Calu3 (cell line): ENCODE measurements at places on chromosomes 5 and 9. TPM values are rescaled to one million over a fixed set of nuclear protein-coding genes. Genes with fewer than 3 reads are reported as not detected.

Gene IL3
- total RNA-seq = not detected in 2 replicates

- peak; percentile 13 for DNase-seq
- no peaks in the 10 kb centered on the region for H3K4me1 ChIP-seq
- H3K36me3 ChIP-seq = no peaks in the 10 kb centered on the region
- H3K4me3 ChIP-seq = no peak overlapping the region
- no peaks in the 10 kb centered on the region for H3K27me3 ChIP-seq
These were observed 55.8 kb downstream of the PHAX start for GRCh38 chr5:126656401-126657007.

- peaks cover 78% of the 10 kb centered on the region for H3K27me3 ChIP-seq
- H3K27ac ChIP-seq = no peak overlapping the region
- DNase-seq = no peak
- H3K36me3 ChIP-seq = no peaks in the 10 kb centered on the region
- no peaks in the 10 kb centered on the region for H3K4me1 ChIP-seq
These were observed 184.7 kb upstream of the PPP1R26 start for GRCh38 chr9:135294836-135295235.

Gene SOHLH1
- not detected in 2 replicates for total RNA-seq

- H3K36me3 ChIP-seq = no peaks in the 10 kb centered on the region
- no peaks in the 10 kb centered on the region for H3K4me1 ChIP-seq
- DNase-seq = no peak
- H3K27me3 ChIP-seq = no peaks in the 10 kb centered on the region
- H3K4me3 ChIP-seq = no peak overlapping the region
- no peak overlapping the region for H3K27ac ChIP-seq
These were observed 53.3 kb upstream of the AGXT2 start for GRCh38 chr5:35101016-35101415.

DNA sequence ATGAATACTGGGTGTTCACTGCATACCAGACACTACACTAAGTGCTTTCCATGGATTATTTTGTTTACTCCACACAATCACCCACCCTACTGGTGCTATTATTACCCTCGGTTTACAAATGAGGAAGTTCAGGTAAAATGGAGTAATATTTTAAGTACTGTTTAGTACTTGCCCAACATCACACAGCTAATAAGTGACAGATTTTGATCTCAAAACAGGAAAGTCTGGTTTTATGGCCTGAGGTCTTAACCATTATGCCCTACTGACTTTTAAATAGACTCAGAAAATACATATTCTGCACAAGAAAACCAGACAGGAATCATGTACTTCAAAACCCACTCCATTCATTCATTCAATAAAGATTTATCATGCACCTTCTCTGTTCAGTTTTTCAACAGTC, 431.0 kb upstream of the TLE4 start:
- no peak for DNase-seq
- no peak overlapping the region for H3K4me3 ChIP-seq
- H3K36me3 ChIP-seq = no peaks in the 10 kb centered on the region
- H3K27ac ChIP-seq = no peak overlapping the region
- H3K27me3 ChIP-seq = no peaks in the 10 kb centered on the region

Gene HAVCR2
- total RNA-seq = 0.17 and 0.19 TPM in 2 replicates

DNA sequence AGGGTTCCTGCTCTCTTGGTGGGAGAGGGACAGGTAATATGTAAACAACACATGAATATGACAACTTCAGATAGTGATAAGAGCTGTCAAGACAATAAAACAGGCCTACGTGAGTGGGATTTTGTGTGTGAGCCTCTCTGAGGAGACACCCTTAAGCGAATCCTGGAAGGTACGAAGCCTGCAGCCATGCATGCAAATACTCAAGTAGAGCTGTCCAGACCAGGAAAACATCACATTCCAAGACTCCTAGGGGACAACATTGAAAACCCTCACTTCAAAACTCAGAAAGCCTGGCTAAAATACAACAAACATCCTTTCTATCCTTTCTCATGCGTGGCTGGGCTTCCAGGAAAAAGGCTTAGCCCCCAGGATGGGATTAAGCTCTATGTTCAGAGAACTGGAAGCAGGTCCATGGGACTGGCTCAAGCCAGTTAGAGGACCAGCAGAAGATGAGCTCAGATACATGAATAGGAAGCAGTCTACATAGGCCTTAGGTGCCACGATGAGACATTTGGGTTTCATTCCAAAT, 124.8 kb upstream of the IQGAP2 start:
- no peak for DNase-seq
- no peak overlapping the region for H3K27ac ChIP-seq
- H3K36me3 ChIP-seq = no peaks in the 10 kb centered on the region
- no peaks in the 10 kb centered on the region for H3K27me3 ChIP-seq
- no peak overlapping the region for H3K4me3 ChIP-seq

DNA sequence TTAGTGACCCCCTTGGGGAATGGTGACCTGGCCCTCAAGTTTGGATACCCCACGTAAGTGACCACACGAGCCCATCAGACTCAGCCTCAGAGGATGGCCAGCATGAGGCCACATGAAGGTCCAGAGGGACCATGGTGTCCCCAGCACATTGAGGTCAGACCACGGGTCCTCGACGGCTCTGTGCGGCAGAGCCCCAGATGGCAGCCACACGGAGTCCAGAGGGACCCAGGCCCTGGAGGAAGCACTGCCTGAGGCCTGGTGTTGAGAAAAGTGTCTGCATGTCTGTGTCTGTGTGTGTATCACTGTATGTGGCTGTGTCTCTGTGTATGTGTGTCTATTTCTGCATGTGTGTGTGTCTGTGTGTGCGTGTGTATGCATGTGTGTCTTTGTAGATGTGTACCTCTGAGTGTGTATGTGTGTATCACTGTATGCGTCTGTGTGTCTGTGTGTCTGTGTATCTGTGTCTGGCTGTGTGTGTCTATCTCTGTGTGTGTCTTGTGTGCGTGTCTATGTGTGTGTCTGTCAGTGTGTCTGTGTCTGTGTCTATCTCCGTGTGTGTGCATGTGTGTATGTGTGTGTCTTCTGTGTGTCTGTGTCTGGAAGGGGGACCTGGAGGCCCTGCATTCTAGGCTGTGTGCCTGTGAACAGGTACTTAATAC, 992 bp downstream of the LCNL1 start:
- H3K27ac ChIP-seq = no peak overlapping the region
- peaks cover 29% of the 10 kb centered on the region for H3K27me3 ChIP-seq
- no peak for DNase-seq
- no peaks in the 10 kb centered on the region for H3K4me1 ChIP-seq
- H3K36me3 ChIP-seq = no peaks in the 10 kb centered on the region

Gene SNAPC4
- total RNA-seq = 9.7 and 10.5 TPM in 2 replicates

GRCh38 chr5:1522601-1523479, 920 bp downstream of the LPCAT1 start:
- H3K36me3 ChIP-seq = peaks cover 38% of the 10 kb centered on the region
- H3K27me3 ChIP-seq = peaks cover 15% of the 10 kb centered on the region
- H3K4me3 ChIP-seq = peak overlapping the region; percentile 64

DNA sequence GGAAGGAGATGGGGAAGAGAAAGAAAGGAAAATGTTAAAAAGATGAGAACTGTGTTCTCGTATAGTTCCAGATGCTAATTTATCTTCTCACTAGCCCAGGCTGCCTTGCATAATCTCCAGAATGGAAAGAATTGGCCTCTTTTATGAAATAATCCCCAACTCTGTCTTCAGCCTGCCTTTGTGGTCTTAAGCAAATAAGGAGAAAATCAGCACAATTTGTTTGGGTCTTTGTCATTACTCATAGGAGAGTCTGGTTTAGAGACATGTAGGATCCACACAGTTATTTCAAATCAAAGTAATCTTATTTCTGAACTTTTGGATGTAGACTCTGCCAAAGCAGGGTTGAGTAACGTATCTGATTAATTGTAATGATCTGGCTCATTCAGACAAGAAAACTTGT, 50.7 kb upstream of the CAMK4 start:
- H3K4me3 ChIP-seq = no peak overlapping the region
- H3K27ac ChIP-seq = no peak overlapping the region
- DNase-seq = no peak
- no peaks in the 10 kb centered on the region for H3K4me1 ChIP-seq
- no peaks in the 10 kb centered on the region for H3K36me3 ChIP-seq
- H3K27me3 ChIP-seq = no peaks in the 10 kb centered on the region

DNA sequence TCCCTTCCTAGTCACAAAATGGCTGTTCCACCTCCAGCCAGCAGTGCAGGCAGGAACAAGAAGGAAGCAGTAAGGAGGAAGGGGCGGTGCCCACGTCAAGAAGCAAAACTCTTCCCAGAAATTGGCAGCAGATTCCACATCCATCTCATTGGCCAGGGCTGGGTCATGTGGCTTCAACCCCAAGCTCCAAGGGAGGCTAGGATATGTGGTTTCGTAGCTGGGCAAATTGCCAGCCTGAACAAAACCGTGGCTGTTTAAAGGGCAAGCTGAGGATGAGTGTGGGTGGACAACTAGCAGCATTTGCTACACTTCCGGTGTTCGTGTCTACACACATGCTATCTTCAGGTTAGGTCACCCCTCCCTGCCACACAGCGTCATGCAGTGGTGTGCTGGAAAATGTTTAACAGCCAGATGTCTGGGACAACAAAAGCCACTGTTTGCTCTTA, 92.1 kb upstream of the MAP1B start:
- no peaks in the 10 kb centered on the region for H3K27me3 ChIP-seq
- H3K4me1 ChIP-seq = peaks cover 18% of the 10 kb centered on the region
- peaks cover 6% of the 10 kb centered on the region for H3K36me3 ChIP-seq

DNA sequence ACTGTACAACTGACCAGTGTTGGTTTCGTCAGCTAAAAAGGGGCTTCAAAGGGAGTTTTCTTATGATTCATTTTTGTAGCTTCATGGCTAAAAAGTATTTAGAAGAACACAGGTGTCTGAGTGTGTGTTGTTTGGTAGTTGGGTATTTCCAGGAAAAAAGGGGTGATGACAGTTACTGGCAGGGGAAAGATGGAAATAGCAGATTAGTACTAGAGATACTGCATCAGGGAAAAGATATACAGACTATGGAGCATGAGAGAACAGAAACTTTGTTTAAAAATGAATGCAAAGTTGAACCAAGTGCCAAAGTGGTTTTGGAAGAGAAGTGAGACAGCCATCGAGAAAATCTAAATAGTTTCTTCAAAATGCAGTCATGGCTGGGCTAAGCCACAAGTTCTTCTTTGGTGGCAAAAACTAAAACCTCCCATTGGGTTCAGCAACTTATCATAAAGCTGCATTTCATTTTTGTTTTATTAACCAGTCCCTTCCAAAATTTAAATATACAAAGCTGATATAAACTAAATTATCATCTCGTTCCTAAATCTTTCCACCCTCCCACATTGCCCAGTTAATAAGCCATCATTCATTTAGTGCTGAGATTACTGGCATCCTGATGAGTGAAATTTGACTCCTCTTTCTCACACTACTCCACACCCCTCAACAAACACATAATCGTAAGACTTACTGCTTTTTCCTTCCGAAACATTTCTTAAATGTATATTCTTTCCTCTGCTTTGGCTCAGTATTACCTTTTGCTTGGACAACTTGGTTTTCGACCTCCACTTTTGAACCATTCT, 33.5 kb downstream of the ELL2 start:
- DNase-seq = no peak
- peaks cover 27% of the 10 kb centered on the region for H3K4me1 ChIP-seq
- H3K4me3 ChIP-seq = no peak overlapping the region
- no peaks in the 10 kb centered on the region for H3K27me3 ChIP-seq
- H3K36me3 ChIP-seq = no peaks in the 10 kb centered on the region
- no peak overlapping the region for H3K27ac ChIP-seq

DNA sequence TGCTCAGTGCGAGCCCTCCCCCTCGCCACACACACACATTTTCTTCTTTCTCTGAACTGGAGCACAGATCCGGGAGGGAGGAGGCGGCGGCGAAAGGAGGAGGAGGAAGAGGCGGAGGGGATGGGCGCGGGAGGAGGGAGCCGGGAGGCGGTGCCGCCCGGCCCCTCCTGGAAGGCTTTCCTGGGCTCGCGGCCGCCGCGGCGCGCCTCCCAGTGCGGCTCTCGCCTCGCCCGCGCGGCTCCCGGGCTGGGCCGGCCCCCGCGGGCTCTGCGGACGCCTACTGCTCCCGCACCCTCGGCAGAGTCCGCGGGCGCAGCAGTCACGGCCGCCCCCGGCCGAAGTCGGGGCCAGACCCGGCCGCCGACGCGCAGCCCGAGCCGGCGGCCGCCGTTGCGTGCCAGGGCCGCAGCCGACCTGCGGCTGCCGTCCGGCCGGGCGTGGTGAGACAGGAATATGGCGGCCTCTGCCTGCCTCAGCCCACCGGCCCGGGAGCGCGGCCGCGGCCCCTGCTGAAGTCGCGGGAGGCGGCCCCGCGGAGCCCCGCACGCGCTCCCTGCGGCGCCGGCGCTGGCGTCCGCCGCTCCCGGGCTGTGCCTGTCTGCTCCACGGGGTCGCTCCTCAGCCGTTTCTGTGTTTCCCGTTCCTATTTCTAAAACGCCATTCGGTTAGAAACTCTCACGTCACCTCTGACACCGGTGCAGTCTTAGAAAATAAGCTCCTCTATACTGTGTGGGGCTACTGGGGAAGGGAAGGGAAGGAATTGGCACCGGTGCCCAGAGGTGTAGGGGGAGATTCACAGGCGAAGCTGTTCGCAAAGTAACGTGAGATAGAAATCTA, 500 bp upstream of the GNAQ start:
- peak; percentile 86 for DNase-seq
- H3K36me3 ChIP-seq = peaks cover 33% of the 10 kb centered on the region

Gene SNCB
- not detected in 2 replicates for total RNA-seq

DNA sequence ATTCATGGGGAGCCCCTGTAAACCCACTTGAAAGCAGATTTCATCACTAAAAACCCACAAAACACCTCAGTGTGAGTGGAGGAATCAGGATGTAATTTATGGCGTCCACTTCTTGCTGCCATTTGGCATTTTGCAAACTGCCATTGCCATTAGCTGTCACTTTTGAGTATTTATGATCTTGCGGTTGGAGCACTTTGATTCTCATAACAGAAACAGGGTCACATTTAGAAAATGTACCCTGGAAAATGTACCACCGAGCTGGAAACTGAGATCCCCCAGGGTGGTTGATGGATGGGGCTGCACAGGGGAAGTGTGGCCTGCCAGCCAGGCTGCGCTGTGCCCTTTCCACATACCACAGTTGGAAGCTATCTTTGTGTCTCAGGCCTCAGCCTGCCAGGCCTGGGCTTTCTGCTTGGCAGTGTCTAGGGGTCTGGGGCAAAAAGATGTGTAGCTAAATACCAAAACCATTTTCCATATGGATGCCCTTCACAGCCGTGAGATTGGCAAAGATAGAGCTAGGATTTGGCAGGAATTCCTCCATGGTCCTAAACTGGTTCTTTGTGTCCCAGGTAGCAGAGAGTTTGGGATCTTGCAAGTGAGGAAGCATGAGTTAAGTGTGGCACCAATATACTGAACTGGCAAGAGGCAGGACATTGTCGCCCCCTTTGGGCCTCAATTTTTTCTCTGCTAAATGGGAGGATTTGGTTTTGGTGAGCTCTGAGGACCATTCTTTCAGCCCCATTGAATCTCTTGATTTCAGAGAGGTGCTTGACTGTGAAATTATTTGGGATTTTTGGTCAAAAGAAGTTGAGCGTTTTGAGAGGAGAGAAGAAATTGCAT, 46.2 kb downstream of the GALNT10 start:
- H3K27ac ChIP-seq = no peak overlapping the region
- H3K4me3 ChIP-seq = no peak overlapping the region
- no peaks in the 10 kb centered on the region for H3K27me3 ChIP-seq

- H3K36me3 ChIP-seq = peaks cover 5% of the 10 kb centered on the region
- no peaks in the 10 kb centered on the region for H3K4me1 ChIP-seq
- no peak for DNase-seq
These were observed 12.8 kb downstream of the OR1K1 start for GRCh38 chr9:122812736-122813135.

GRCh38 chr9:107016383-107016782, 153.4 kb downstream of the ZNF462 start:
- no peak overlapping the region for H3K27ac ChIP-seq
- H3K4me3 ChIP-seq = no peak overlapping the region
- H3K36me3 ChIP-seq = no peaks in the 10 kb centered on the region
- DNase-seq = no peak
